NCI-H510A (cell line): ENCODE measurements at places on chromosomes 5 and 9.

DNA sequence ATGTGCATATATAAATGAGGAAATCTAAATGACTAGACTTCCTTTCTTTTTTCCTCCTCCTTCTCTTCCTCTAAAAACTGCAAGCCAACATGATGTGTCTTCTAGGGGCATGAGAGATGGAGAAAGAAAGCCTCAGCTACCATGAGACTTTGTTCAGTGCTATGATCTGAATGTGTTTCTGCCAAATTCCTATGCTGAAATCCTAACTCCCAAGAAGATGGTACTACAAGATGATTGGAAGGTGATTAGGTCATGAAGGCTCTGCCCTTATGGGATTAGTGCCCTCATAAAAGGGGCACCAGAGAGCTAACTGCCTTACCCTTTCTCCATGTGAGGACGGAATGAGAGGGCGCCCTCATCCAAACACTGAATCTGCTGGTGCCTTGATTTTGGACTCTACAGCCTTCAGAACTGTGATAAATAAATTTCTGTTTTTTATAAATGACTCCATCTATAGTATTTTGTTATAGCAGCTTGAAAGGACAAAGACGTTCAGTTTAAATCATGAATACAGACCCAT is 72.2 kb upstream of the IL6ST start:
- DNase-seq = no peak

GRCh38 chr5:98433673-98434072 is 339.8 kb upstream of the RGMB start:
- no peak for DNase-seq

DNA sequence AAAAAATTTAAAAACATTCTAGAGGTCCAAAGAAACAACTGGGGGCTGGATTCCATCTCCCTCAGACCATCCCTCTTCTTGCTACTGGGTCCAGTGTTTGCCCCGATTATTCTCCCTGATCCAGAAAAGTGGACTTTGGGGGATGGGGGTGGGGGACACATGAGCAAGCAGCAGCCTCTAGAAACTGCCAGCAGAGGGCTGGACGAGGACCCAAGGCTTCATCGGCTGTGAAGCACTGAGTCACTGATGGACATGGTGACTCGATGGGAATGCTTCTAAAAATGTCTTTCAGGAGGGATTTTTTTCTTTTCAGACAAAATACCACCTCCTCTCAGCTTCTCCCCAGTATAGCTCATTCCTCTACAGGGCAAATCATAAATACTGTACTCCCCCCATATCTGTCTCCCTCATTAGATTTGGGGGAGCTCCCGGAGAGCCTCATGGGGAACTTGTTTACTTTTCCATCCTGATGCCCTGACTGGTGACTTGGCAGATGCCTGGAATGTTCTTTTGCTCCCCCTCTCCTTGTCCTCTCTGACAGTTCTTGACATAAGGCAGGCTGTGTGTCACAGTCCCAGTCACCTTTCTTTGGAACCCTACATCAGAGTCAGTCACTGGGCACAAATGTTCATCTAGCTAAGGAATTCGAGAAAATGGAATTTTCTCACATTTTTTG is 67.2 kb upstream of the STC2 start:
- no peak for DNase-seq

GRCh38 chr9:84755380-84755779 is 85.9 kb downstream of the NTRK2 start:
- DNase-seq = no peak

DNA sequence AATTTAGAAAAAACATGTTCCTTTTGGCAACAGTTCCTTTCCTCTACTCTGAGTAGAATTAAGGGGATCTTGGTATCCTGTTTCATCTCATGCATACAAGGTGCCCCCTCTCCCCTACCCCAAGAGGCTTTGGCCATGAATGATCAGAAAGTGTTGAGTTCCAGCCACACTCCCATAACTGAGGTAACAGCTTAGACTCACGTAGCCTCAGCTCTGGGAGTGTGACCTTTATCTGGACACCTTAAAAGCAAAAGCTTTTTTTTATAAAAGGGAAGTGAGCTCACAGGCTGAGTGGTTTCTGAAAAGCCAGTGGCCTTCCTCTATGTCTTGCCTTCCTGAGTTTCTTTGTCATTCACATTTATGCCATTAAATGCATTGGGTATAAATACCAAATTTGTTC is 900 bp upstream of the HAVCR2 start:
- DNase-seq = no peak

GRCh38 chr9:13165236-13165945 is 114.1 kb downstream of the MPDZ start:
- DNase-seq = no peak
